ENCODE measurements at places on chromosomes 7 and 10.

DNA sequence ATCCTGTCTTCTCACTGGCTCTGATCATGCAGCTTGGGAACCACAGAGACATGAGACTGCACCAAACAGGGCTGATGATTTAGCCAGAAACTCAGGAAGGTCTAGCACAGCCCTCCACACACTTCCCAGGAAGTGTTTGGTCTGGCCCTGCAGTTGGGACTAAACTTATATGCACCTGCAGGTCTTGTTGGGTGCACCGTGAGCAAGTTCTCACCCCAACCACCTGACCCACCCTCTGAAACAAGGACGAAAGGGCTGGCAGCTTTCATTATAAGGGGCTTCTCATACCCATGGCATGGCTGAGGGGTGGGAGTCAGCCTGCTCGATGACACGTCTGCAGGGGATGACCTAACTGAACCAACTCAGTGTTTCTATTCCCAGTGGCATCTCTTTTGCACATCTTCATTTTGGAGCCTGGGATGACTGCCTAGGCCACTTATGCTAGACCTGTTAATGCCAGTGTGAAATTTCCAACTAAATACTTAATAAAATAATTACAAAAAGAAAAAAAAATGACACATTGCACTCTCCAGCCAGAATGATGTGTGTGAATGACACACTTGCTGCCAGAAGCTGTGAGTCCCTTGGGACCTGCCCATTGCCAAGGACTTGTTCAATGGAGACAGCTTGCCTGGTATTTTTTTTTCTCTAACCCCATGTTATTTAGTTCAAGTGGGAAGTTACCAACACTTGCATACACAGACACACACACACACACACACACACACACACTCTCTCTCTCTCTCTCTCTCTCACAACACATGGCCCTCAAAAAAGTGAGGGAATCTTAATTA lies 102.6 kb downstream of the NEURL1 start:
- DNase-seq = peak; percentile 42

GRCh38 chr7:38178695-38179344 lies 775 bp downstream of the STARD3NL start:
- no peak for DNase-seq

DNA sequence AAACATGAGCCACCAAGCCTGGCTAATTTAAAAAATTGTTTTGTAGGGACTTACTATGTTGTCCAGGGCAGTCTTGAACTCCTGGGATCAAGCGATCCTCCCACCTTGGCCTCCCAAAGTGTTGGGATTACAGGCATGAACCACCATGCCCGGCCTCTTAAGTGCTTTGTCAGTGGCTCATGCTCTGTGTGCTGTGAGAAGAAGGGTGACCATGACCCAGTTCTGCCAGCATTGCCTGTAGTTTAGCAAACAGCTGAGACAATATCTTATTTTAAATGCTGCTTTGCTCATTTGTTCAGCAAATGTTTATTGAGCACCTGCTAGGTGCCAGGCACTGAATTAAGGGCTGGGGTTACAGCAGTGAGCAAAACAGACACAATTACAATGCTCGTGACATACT lies 9.0 kb downstream of the ADCK2 start:
- DNase-seq = no peak

- DNase-seq = no peak
Observed at GRCh38 chr10:70048030-70048723, 4.5 kb upstream of the MACROH2A2 start.

- peak; percentile 92 for DNase-seq
Observed at GRCh38 chr7:75613351-75613750, 121.2 kb downstream of the SPDYE5 start.

DNA sequence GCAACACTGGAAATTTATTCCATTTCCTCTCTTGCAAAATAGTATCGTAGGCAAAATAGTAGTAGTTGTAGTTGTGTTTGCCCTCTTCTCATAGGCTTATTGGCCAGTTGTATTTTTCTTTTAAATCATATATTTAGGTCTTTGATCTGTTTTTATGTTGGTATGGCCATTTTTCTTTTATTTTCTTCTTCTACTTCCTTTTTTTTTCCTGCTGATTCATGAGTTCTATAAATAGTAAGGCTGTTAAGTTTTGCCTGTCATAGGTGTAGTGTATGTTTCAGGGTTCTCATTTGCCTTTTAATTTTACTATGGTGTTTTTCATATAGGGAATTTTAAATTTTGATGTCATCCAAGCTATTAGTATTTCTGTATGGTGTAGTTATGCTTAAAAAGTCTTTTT lies 25.4 kb upstream of the MRC1 start:
- DNase-seq = no peak

- DNase-seq = no peak
Observed at GRCh38 chr7:960269-960871, 5.9 kb upstream of the ADAP1 start.

- DNase-seq = no peak
Observed at GRCh38 chr7:136359333-136359903, 382.3 kb upstream of the MTPN start.

DNA sequence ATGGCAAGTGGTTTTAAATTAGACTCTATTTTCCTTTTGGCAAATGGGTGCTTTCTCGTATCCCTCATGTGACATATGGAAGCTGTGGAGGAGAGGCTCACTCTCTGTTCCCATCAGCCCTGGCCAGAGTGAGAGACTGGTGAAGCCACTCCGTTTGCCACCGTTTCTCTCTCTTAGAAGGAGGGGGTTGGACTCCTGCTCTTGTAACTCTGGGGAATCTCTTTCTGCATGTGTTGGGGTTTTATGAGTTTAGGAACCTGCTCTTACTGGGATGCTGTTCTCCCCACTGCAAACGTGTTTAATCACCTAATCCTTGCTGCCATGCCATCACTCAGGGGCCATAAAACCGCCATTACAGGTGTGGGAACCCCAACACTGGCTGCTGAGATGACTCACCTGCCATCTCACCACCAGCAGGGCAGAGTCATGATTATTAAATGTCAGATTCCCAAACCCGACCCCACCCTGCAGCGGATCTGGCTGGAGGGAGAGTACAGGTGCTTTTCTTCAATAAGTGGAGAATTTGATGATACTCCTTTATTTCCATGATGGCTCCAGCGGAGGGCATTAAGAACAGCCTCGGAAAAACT lies 103.2 kb downstream of the ADCY1 start:
- no peak for DNase-seq

- no peak for DNase-seq
Observed at GRCh38 chr7:76211216-76211615, 9.5 kb downstream of the SRRM3 start.

DNA sequence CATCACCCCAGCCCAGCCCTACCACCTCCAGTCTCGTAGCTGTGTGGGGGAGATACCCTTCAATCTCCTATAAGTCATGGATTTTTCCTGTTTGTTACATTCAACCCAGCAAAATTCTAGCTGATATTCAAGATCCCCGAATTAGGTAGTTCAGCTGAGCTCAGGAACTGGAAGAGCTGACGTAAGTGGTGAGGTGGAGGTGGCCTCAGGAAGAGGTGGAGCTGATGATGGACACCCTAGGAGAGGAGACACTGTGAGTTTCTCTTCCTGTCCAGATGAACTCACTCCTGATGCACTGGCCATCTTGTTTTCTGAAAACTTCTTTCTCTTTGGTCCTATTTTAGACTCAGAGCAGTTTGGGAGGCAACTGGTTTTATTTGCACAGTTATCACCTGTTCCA lies 90.5 kb upstream of the PITRM1 start:
- no peak for DNase-seq

GRCh38 chr7:153934048-153934447 lies 118.2 kb upstream of the DPP6 start:
- no peak for DNase-seq

GRCh38 chr10:90927293-90927692 lies 6.4 kb upstream of the ANKRD1 start:
- DNase-seq = no peak

DNA sequence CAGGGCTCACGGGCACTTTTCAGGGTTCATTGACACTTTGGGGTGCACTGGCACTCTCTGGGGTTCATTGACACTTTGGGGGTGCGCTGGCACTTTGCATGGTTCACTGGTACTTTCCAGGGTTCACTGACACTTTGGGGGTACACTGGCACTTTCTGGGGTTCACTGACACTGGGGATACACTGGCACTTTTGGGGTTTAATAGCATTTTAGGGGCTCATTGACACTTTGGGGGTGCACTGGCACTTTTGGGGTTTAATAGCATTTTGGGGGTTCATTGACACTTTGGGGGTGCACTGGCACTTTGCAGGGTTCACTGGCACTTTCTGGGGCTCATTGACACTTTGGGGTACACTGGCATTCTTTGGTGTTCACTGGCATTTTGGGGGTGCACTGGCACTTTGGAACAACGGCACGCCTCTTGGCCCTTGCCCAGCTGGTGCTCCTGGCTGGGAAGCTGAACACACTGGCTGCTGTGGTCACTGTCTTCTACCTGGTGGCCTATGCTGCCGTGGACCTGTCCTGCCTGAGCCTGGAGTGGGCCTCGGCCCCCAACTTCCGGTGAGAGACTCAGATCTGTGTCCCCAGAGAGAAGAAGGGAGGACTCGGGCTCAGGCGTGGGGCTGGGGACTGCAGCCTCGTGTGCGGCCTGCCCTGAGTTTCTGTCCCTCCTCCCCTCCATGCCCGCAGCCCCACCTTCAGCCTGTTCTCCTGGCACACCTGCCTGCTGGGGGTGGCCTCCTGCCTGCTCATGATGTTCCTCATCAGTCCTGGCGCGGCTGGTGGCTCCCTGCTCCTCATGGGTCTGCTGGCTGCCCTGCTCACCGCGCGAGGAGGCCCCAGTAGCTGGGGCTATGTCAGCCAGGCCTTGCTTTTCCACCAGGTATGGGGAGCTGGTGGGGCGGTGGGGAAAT lies 6.2 kb upstream of the TRIP6 start:
- DNase-seq = no peak

- DNase-seq = no peak
Observed at GRCh38 chr10:58937423-58937822, 239.0 kb upstream of the PHYHIPL start.

GRCh38 chr7:98284335-98285036 lies 3.0 kb downstream of the BRI3 start:
- no peak for DNase-seq

DNA sequence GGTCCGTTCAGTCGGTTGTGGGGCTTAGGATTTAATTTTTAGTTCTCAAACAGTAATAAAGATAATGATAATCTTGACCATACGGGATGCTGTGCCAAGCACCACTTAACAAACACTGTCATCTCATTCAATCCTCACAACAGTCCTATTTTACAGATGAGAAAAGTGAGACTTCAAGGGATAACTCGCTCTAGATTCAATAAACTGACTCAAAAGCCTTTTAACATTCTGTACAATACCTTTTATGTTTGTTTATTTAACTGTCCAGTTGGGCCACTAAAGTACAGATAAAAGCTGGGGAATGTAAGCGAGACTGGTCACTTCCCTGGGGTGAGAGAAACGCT lies 437 bp upstream of the CFAP69 start:
- no peak for DNase-seq

DNA sequence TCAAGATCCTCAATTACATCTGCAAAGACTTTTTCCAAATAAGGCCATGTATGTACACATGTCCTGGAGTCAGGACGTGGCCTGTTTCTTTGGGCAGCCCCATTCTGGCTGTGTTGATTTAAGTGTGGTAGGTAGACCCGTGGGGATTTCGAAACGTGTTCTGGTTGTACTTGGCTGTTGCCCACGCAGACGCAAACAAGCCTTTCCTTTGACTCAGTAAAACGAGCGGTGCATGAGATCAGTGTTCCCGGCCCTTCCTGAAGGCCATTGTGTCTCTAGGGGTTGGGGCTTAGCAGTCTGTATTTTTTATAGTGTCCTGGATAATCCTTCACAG lies 64.8 kb upstream of the DNAJB6 start:
- DNase-seq = peak; percentile 72

DNA sequence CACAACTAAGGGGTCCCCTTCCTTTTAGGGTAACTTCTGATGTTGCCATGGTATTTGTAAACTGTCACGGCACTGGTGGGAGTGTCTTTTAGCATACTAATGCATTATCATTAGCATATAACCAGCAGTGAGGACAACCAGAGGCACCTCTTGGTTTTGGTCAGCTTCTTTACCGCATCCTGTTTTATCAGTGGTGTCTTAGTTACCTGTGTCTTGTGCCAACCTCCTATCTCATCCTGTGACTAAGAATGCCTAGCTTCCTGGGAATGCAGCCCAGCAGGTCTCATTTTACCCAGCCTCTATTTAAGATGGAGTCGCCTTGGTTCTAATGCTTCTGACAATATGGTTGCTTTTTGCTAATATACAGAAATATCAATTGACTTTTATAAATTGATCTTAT lies 54.9 kb downstream of the AHCYL2 start:
- DNase-seq = no peak

DNA sequence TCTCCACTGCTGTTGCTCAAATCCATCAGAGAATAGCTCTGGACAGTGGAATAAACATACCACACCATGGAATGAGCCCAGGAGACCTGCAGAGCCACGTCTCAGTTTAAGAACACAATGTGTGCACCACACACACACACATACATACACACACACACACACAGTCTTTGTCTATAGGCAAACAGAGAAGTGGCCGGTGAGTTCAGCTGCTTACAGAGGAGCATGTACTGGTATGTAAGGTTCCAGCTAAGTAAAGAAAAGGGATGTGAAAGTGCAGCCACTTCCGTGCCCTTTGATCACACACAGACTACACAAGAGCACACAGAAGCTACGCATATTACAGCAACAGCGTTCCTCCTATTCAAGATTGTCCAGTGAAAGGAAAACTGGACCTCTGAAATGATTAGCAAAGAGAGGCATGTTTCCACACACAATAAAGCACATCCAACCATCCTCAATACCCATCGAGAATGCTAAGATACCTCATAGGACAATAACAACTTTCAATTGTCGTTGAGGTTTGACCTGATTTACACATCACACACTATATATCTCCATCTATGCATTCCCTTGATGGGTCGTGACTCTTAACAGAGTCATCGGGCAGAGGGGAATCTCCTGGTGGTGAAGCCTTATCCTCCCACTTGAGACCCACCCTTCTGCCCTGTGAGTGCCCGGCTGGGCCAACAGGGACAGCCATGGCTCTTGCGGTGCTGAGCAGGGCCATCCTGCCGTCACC lies 23.6 kb downstream of the SLC35B4 start:
- DNase-seq = peak; percentile 24

GRCh38 chr10:130756651-130757050 lies 554.9 kb downstream of the TCERG1L start:
- DNase-seq = no peak

DNA sequence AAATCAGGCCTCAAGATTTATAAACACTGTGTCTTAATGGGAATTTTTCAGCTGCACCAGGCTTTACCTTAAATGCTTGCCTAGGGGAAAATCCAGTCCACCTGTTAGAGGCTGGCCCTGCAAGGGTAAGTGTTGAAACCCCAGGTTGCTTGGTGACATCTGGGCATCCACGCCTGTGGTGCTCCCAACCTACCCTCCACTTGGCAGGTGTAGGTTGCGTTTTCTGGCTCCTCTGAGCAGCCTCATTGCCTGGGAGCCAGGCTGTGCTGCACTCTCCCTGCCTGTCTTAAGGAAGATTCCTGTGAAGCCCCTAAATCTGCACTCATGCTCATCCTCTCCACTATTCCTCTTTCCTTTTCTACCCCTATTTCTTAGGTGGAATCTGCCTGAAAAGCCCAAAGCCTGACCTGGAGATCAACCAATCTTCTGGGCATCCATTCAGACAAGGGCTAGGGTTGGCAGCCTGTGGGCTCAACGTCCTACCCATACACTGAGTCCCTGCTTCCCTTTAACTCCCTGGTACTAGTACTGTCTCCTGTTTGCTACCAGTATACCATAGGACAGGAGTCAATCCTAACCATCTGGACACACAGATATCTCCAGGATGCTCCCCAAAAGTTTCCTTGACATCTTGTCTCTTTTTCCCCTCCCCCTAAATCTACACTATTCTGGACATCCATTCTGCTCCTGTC lies 150.4 kb downstream of the PDE1C start:
- no peak for DNase-seq

All from NB4 (cell line).